Activated naive CD8-positive, alpha-beta T cell treated with anti-CD3 and anti-CD28 coated beads, Interleukin-2, amount 10 ng/mL, durations not matched to agents 7 days and 5 days (primary cell): ENCODE measurements at places on chromosomes 1 and 21.

- DNase-seq: no peak
These were observed 72.4 kb upstream of the IFNAR2 start for GRCh38 chr21:33157303-33157702.

DNA sequence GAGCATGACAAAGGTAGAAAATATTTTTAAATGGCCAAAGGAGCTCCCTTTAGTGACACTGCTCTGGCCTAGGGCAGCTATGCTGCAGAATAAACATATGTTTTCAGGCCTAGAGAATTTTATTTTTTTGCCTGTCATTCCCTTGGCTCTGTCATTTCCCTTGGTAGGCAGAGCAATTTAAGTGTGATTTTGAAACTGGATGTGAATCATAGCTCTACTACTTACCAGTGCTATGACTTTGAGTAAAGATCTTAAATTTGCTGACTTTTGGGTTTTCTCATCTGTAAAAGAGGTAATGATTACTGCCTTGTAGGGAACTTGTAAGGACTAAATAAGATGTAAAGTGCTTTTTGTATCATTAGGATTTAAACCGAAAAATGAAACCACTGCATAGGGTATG, 189.0 kb upstream of the ZRANB2 start:
- DNase-seq: no peak

GRCh38 chr21:37001441-37001840, 5.1 kb upstream of the RIPPLY3 start:
- DNase-seq: no peak

DNA sequence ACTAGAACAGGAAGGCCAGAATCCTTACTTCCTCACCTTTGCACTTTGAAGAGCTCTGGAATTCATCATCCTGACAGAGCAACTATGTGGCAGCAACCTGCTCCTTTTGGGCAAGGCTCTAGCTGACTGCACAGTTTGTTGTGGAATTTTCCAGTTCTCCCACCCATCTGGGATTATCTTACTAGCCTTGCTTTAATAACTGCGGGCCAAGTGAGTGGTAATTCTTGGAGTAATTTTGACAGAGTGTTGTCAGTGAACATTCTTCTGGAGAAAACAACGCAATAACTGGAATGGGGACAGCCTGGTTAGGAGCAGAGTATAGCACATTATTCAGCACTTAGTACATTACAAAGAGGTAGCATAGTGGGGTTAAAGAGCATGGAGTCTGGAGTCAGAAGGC, 75.3 kb downstream of the NTMT2 start:
- no peak for DNase-seq

GRCh38 chr1:220579317-220579716, 51.4 kb downstream of the MARK1 start:
- DNase-seq: no peak

- DNase-seq: no peak
These were observed 48.8 kb upstream of the DARS2 start for GRCh38 chr1:173775578-173776226.

DNA sequence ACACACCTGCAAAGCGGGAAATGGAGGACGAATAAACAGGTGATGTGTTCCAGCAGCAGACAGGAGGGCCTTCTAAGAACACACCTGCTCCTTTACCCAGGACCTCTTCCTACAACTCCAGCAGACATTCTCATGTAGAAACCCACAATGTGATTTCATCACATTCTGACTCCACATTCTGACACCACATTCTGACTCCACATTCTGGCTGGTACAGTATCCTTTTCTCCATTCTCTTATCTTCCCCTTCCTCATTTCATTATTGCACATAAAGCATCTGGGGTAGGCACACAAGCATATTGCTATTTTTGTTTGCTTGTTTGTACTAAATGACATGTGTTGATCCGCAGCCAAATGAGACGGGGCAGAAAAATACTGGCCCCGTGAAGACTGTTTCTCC, 3.6 kb upstream of the ZNF124 start:
- no peak for DNase-seq

GRCh38 chr1:8660411-8660828, 157.0 kb downstream of the RERE start:
- DNase-seq: no peak

DNA sequence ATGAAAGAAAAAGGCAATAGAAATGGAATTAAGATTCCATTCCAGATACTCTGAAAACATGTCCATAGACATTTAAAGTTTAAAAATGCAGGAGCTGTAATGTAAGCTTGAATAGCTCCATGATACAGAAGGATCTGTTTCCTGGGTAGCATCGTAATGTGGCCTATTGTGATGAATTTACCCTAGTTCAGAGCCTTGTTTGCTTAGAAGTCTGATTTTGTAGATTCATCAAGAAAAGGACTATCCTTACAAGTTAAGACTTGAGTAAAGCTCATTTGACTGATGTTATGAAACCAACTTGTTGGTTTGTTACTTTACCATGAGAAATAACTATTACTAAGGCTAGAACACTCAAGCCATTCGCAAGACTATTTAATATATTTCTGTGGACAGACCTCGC, 55.5 kb downstream of the KIF1B start:
- DNase-seq: no peak

GRCh38 chr1:11952455-11953109, 18.1 kb downstream of the PLOD1 start:
- no peak for DNase-seq

- DNase-seq: no peak
These were observed 32.9 kb downstream of the RAB3B start for GRCh38 chr1:51957618-51958017.

- DNase-seq: peak; percentile 74
These were observed 98.9 kb upstream of the BACE2 start for GRCh38 chr21:41068967-41069642.

GRCh38 chr1:241465673-241466072, 53.9 kb downstream of the FH start:
- no peak for DNase-seq

GRCh38 chr1:8600336-8600735, 217.1 kb downstream of the RERE start:
- DNase-seq: no peak

GRCh38 chr1:9245230-9245619, 10.7 kb downstream of the H6PD start:
- DNase-seq: no peak

DNA sequence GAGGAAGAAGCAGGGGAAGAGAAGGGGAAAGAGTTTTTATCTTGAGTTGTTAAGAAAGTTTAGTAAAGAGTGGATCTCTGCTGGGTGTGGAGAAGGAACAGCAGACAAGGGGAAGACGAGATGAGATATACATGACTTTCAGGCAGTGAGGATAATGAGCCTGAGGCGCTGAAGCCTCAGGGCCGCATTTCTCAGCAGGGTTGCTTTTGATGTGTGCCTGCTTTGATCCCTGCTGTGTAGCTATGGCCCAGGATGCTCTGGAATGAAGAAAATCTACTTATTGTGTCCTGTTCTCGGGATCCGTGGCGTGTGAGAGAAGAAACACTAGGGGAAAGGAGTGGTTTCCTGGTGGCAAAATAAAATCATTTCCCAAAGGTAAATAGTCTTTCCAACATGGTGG, 15.1 kb upstream of the RPE65 start:
- no peak for DNase-seq

- no peak for DNase-seq
These were observed 109.6 kb downstream of the PRDM2 start for GRCh38 chr1:13809461-13810159.

DNA sequence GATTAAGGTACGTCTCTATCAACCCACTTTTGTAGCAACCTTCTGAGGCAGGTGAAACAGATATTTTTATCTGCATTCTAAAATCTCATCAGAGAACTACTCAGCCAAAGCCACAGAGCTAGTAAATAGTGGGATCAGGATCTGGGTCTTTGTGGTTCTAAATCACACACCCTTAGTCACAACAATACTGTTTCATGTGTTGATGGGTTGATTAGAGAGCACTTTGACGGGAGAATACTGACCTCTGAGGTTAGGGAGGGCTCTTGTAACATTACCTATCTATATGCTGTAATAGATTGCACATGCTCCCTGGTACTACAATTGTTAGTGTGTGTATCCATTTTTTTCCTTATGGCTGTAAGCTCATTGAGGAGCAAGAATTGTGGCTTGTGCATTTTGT, 45.5 kb upstream of the CCDC190 start:
- no peak for DNase-seq

DNA sequence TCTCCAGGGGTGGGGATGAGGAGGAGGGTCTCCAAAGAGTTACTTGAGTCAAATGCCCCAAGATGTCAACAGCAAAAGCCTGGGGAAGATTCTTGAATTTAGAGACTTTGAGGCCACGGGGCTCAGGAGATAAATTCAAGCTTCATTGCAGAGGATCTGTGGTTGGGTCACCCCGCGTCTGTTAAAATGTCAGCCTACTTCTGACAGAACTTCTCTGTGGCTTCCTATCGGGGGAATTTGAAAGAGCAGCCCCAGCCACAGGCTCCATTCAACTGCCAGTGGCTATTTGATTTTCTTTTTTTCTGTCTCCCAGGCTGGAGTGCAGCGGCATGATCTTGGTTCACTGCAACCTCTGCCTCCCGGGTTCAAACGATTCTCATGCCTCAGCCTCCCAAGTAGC, 62.5 kb upstream of the EFHD2 start:
- no peak for DNase-seq

- DNase-seq: no peak
These were observed 302.7 kb upstream of the SGIP1 start for GRCh38 chr1:66231217-66231616.

DNA sequence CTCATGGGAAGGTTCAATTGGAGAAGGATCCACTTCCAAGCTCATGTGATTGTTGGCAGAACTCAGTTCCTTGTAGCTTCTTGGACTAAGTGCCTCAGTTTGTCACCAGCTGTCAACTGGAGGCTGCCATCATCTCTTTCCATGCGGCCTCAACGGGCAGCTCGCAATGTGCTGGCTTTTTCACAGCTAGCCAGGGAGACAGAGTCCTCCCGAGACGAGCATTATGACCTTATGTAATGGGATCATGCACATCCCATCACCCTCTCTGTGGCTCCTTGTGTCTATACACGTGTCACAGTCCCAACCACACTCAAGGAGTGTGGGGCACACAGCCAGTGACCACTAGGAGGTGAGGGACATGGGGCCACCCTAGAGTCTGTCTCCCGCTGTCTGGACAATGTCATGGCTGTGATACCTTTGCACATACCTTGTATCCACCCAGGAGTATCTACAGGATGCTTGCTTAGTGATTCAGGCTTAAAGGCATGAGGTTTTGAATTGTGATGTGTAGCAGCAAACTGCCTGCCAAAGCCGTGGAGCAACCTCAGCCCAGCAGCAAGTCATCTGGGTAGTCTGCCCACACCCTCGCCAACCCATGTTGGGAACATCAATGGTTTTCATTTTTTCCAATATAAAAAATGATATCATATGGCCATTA, 3.9 kb upstream of the KRTAP10-6 start:
- no peak for DNase-seq

DNA sequence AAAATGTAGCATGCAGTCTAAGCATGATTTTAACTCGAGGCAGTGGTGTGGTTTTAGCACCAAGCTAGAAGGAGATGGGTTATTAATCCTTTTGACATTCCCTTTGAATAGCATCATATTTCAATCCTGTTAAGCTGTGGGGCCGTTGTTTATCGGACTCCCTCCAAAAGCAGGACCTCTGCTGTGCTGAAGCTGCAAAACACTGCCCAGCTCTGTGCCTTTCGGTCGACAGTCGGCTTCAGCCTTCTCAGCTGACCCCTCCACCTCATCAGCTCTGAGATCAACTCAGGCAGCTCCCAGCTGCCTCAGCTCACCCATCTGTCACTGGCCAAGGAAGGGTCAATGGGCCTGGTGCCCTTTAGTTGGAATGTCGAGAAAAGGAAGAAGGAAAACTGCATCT, 95.5 kb downstream of the KAZN start:
- DNase-seq: no peak
